ENCODE measurements at places on chromosomes 3 and 15. TPM values are rescaled to one million over a fixed set of nuclear protein-coding genes. Genes with fewer than 3 reads are reported as not detected.

DNA sequence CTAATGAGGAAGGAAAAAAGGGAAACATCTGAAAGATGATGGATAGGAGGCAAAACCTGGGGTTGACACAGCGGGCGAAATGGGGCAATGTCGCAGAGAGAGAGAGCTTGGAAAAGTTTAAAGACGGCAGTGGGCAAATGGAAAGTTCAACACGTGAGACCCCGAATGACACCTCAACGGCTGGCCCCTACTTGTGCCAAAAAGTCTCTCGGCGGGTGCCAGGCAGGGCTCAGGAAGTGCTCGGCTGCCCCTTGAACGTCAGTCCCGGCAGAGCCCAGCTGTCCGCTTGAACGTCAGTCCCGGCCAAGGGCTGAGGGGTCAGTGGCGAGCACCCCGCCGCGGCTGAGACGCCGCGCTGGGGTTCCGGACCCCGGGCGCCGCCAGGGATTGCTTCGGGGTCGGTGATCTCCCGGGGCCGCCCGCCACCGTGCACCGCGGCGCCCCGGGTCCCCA lies 658 bp downstream of the EOGT start:
- DNase-seq = peak; percentile 78
- no peaks in the 10 kb centered on the region for H3K27me3 ChIP-seq
- peak overlapping the region; percentile 85 for H3K4me3 ChIP-seq
- peak overlapping the region; percentile 96 for H3K27ac ChIP-seq

Gene OR5K2
- not detected for total RNA-seq

GRCh38 chr15:96253006-96253747 lies 77.3 kb upstream of the NR2F2 start:
- no peak for DNase-seq
- no peak overlapping the region for H3K27ac ChIP-seq
- H3K36me3 ChIP-seq = no peaks in the 10 kb centered on the region
- no peaks in the 10 kb centered on the region for H3K27me3 ChIP-seq
- H3K4me3 ChIP-seq = no peak overlapping the region
- H3K4me1 ChIP-seq = no peaks in the 10 kb centered on the region

GRCh38 chr3:124144035-124144814 lies 152.3 kb upstream of the ROPN1 start:
- DNase-seq = no peak
- H3K4me1 ChIP-seq = no peaks in the 10 kb centered on the region
- no peak overlapping the region for H3K4me3 ChIP-seq

- H3K27ac ChIP-seq = no peak overlapping the region
- no peak for DNase-seq
- H3K27me3 ChIP-seq = no peaks in the 10 kb centered on the region
- H3K36me3 ChIP-seq = no peaks in the 10 kb centered on the region
- H3K4me1 ChIP-seq = no peaks in the 10 kb centered on the region
Measured at GRCh38 chr3:119782460-119782859, 559 bp downstream of the NR1I2 start.

Gene EID1
- total RNA-seq = 256 TPM

DNA sequence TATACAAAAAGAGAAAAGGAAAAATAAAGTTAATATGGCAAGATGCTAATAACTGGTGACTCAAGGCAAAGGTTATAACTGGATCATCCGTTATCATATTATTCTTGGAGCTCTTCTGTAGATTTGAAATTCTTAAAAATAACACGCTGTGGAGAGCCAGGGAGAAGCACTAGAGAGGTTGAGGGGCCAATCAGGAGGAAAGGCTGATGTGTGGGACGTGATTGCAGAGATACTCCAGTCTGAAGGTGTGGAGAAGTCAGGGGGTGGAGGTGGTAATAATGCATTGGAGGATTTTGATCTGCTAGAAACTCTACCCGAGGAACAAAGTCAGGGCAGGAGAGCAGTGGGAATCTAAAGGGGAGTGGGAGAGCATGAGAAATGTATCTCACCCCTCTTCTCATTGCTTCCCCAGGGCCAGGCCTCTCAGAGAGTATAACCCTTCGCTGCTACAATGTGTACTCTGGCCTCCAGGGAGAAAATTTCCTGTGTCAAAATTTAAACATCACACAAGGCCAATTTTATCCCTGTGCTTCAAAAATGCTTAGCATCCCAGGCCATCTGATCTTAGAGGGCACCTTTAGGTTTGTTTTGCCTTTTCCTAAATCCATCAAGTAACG lies 211.5 kb upstream of the SEMA6D start:
- no peaks in the 10 kb centered on the region for H3K36me3 ChIP-seq
- H3K27ac ChIP-seq = no peak overlapping the region
- DNase-seq = no peak

Gene EXD1
- not detected for total RNA-seq

Gene CYP1A2
- total RNA-seq = not detected

DNA sequence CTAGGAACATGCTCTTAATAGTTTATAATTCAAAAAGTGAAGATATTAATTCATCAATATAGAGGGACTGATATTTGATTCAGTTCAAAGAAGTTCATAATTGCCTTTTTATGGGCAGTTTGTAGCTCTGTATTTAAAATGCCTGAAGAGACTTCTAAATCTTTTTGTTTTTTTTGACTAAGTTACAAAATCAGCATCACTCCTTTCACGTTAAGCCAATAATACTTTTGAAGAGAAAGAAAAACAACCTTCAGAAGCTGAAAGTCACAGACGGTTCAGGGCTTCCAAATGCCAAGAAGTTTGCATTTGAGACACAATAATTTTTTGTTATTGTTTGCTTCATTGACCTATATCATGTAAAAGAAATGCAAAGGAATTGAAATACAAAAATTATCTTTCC lies 394.6 kb upstream of the NR2F2 start:
- no peak overlapping the region for H3K4me3 ChIP-seq
- H3K27me3 ChIP-seq = no peaks in the 10 kb centered on the region
- H3K36me3 ChIP-seq = no peaks in the 10 kb centered on the region
- no peak overlapping the region for H3K27ac ChIP-seq
- peaks cover 26% of the 10 kb centered on the region for H3K4me1 ChIP-seq

GRCh38 chr3:126827121-126827520 lies 123.1 kb downstream of the CHCHD6 start:
- no peaks in the 10 kb centered on the region for H3K36me3 ChIP-seq
- H3K4me1 ChIP-seq = peaks cover 1% of the 10 kb centered on the region
- H3K27ac ChIP-seq = no peak overlapping the region
- no peak overlapping the region for H3K4me3 ChIP-seq
- no peaks in the 10 kb centered on the region for H3K27me3 ChIP-seq

DNA sequence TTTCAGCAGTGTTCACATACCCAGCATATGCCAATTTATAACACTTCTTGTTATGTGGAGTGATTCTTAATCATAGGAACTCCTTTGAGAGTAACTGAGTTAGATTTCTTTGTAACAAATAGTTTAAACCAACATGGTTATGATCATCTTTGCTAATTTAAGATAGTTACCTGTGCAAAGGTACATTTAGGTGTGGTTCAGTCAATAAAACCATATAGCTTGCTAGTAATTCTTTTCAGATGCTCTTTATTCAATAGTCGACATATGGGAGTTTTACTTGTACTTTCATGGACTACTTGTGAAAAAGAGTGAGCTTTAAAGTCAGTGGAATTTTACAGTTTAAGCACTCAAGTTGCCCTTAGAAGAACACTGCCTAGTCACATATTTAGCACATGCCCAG lies 5.2 kb downstream of the DNAJC13 start:
- no peaks in the 10 kb centered on the region for H3K27me3 ChIP-seq
- DNase-seq = no peak
- H3K4me3 ChIP-seq = no peak overlapping the region
- no peaks in the 10 kb centered on the region for H3K36me3 ChIP-seq
- no peak overlapping the region for H3K27ac ChIP-seq

GRCh38 chr15:43439268-43439667 lies 53.7 kb downstream of the TP53BP1 start:
- no peak overlapping the region for H3K27ac ChIP-seq
- H3K4me3 ChIP-seq = no peak overlapping the region
- no peaks in the 10 kb centered on the region for H3K4me1 ChIP-seq
- no peak for DNase-seq
- H3K27me3 ChIP-seq = no peaks in the 10 kb centered on the region

DNA sequence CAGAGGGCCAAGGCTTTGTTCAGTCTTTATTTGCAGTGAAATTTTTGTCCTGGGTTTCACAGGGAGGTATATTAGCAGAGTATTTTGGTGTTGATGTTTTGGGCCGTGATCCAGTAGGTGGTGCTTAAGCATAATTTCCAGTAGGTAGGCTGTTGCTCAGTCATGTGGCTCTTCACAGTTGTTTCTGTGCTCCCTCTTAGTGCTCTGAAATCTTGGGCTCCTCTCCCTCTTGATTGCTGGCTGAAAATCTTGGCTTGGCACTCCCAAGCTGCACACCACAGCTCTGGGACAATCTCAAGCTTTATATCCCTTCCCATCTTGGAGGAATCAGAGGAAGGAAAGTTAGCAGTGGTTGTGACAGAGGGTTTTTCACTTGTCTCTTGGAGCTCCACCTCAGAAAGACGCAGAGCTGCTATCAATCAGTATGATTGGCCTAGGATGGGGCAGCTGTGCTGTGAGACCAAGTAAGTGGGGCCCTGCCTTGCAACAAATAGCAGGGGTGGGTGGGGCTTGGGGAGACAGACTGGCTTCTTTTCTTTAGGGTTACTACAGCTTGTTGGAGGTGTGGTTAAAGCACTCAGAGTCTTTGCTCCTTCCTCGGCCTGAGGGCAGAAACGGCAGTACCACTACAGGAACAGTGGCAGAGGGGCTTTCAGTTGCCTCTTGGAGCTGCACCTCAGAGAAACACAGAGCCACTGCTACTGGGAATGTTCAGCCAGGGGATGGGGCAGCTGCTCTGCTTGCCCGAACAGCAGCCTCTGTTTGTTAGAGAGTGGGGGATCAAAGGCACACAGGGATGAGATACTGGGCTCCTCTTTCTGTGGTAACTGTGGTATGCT lies 627.0 kb downstream of the SI start:
- H3K36me3 ChIP-seq = no peaks in the 10 kb centered on the region
- no peaks in the 10 kb centered on the region for H3K27me3 ChIP-seq
- H3K4me1 ChIP-seq = no peaks in the 10 kb centered on the region
- H3K4me3 ChIP-seq = no peak overlapping the region
- no peak overlapping the region for H3K27ac ChIP-seq

DNA sequence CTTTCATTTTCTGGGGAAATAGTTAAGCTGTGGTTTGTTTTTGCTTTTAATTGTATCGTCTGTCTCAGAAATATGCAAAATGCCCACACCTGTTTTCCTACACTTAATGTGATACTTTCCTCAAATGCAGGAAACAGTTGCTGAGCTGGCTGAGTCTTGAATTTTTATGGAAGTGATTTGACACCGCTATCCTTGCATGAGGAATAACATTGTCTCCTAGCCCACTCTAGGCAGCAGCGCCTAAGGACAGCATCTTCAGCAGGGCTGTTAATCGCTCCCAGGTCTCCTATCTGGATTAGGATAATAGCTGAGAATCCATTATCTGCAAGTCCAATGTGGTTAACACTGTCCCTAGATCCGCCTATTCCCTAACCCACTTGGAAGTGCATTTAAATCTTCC lies 132.6 kb upstream of the NR2E3 start:
- no peak for DNase-seq
- H3K27me3 ChIP-seq = no peaks in the 10 kb centered on the region
- H3K4me1 ChIP-seq = peaks cover 2% of the 10 kb centered on the region
- no peaks in the 10 kb centered on the region for H3K36me3 ChIP-seq
- no peak overlapping the region for H3K27ac ChIP-seq

GRCh38 chr3:72727172-72727571 lies 121.1 kb downstream of the SHQ1 start:
- no peak overlapping the region for H3K27ac ChIP-seq
- H3K4me3 ChIP-seq = no peak overlapping the region
- no peaks in the 10 kb centered on the region for H3K36me3 ChIP-seq
- no peaks in the 10 kb centered on the region for H3K27me3 ChIP-seq
- DNase-seq = no peak
- H3K4me1 ChIP-seq = no peaks in the 10 kb centered on the region

DNA sequence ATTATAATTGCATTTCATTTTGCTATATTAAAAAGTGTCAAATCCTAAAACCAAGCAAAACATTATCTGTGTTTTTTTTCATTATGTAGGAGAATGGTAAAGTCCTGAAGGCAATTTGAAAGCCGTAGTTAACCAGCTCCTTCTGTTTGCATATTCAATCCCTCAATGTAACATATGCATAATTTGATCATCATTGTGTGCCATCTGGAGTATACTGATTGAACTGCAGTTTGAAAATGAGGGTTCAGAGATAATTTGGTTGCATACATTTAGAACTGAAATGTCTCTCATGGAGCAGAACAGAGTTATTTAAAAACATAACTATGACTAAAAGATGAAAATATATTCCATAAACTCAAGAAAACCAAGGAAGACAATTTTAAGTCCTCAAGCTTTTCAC lies 518.6 kb downstream of the GBE1 start:
- H3K36me3 ChIP-seq = no peaks in the 10 kb centered on the region
- no peak overlapping the region for H3K27ac ChIP-seq
- H3K27me3 ChIP-seq = no peaks in the 10 kb centered on the region
- DNase-seq = no peak
- H3K4me3 ChIP-seq = no peak overlapping the region

Gene CPN2
- not detected for total RNA-seq

DNA sequence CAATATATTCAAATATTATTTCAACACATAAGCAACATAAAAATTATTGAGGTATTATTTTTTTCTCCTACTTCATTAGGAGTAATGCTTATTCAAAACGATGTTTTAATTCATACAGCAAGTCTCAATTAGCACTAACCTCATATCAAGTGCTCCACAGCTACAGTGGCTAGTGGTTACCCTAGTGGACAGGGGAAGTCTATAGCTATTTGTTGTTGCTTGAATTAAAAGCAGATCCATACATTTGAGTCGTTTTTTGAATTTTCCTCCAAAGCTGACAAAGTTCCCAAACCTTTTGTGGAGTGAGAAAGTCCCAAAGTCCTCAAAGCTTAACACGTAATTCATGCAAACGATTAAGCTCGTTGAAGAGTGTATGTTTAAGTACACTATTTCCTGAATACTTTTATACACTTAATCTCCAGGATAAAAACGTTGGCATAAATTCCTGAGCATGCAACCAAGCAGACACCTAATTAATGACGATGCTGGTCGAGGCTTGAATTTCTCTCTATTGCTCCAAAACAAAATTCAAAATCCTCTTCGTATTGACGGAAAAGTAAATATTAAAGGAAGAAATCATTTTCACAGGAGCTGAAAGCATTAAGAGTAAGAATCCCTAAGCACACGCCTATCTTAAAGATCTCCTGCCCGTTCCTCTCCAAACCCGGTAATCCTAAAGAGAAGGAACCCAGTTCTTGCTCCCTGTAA lies 985 bp downstream of the VPS13C start:
- peaks cover 5% of the 10 kb centered on the region for H3K4me1 ChIP-seq
- H3K36me3 ChIP-seq = no peaks in the 10 kb centered on the region
- no peak for DNase-seq
- H3K27me3 ChIP-seq = no peaks in the 10 kb centered on the region
- H3K4me3 ChIP-seq = peak overlapping the region; percentile 71
- H3K27ac ChIP-seq = peak overlapping the region; percentile 82
